ENCODE measurements at places on chromosomes 7 and 10. TPM values are rescaled to one million over a fixed set of nuclear protein-coding genes. Genes with fewer than 3 reads are reported as not detected.

DNA sequence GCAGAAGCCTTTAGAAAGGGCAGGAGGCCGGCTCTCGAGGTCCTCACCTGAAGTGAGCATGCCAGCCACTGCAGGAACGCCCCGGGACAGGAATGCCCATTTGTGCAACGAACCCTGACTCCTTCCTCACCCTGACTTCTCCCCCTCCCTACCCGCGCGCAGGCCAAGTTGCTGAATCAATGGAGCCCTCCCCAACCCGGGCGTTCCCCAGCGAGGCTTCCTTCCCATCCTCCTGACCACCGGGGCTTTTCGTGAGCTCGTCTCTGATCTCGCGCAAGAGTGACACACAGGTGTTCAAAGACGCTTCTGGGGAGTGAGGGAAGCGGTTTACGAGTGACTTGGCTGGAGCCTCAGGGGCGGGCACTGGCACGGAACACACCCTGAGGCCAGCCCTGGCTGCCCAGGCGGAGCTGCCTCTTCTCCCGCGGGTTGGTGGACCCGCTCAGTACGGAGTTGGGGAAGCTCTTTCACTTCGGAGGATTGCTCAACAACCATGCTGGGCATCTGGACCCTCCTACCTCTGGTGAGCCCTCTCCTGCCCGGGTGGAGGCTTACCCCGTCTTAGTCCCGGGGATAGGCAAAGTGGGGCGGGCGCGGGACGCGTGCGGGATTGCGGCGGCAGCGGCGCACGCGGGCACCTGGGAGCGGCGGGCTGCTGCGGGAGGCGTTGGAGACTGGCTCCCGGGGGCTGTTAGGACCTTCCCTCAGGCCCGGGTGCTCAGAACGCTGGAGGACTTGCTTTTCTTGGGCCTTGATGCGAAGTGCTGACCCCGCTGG, at the start of gene FAS:
FAS (plus strand) TSS at position 415 of the 777 bp plus-strand sequence; CDS start at position 494, 79 bp downstream.
- peak; percentile 91 for DNase-seq

DNA sequence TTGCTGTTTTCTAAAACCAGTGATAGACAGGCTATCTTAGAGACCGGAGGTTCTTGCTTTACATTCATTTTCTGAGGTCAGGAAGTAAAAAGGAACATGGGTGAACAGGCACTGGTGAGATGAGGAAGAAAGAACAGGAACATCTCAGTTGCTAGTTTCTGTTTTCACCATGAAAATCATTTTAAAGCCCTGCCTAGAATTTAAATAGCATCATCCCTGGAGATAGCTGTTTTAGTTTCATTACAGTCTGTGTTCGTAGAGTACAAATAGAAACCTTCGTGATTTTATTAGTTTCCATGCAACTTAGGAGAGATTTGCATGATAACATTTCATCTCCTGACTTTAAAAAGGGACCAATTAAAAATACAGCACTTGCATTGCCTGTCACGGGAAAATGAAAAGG, 14.7 kb downstream of the KCNMA1 start:
- no peak for DNase-seq

DNA sequence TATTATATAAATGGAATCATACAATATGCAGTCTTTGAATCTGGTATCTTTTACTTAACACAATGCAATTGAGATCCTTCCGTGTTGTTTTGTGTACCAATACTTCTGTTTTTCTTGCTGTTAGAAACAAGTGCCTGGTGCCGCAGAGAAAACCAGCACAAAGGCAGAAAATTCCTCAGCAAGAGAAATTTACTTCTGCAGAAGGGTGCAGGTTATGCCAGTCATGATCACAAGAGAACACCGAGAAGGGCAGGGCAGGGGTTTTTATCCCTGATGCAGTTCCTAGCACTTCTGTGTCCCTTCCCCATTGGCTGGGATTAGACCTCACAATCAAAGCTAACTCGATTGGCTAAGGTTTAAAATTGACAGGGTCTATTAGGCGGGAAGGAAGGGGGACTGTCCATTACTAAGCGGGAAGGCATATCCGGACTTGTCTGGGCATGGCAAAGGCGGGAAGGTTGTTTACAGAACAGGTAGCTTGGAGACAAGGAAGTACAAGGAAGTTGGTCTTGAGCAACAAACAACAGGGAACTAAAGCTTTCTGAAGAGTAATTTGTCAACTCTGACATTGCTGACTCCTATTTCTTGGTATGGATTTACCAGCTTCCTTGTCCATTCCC, 2.4 kb upstream of the ZNF33B start:
- no peak for DNase-seq

GRCh38 chr10:119401671-119402395, 140.7 kb downstream of the RGS10 start:
- DNase-seq = peak; percentile 80

DNA sequence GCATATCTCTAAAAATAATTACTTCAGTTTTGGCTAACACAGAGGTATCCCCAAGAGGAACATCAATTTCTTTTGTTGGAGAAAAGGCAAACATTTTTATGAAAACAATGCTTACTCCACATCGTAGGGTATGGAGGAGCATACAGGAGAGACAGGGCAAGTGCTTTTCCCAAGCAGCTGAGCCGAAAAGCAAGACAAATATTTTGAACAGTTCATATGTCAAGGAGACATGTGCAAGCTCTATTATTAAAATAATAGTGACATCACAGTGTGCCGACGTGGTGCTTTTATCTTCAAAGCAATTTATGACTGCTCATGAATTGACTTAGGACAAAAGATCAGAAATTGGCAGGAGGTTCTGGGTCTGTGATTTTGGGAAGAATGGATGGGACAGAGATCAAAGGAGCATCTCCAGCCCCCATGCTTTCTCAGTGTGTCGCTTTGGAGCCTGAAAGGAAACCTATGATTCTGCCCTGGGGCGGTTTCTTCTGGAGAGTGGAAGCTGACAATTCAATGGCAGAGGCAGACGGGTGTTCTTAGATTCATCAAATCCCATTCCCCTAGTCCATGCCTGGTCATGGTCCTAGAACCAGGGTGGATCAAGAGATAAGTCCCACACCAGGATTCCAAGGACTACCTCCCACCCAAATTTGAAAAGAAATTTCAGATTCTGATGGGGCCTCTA, 97.1 kb downstream of the JCAD start:
- no peak for DNase-seq

HMX2 gene
- not detected for total RNA-seq
